ENCODE measurements at places on chromosomes 5 and 9.

DNA sequence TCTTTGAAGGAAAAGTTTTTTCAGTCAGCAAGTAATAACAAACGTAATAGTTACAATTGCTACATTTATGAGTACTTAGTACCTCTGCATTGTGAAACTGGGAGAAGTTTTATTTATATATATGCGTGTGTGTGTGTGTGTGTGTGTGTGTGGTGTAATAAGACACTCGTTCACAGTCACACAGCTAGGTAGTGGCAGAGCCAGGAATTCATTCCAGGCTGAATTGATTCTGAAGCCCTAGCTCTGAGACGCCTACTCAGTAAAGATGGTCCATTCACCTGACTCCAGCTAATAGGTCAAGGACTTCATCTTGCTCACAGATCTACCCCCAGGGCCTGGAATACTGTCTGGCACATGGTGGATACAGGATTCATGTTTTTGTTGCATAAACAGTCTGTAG is 13.6 kb upstream of the CAST start:
- DNase-seq, result no peak

- no peak for DNase-seq
Measured at GRCh38 chr5:135705941-135706466, 127.2 kb upstream of the CXCL14 start.

DNA sequence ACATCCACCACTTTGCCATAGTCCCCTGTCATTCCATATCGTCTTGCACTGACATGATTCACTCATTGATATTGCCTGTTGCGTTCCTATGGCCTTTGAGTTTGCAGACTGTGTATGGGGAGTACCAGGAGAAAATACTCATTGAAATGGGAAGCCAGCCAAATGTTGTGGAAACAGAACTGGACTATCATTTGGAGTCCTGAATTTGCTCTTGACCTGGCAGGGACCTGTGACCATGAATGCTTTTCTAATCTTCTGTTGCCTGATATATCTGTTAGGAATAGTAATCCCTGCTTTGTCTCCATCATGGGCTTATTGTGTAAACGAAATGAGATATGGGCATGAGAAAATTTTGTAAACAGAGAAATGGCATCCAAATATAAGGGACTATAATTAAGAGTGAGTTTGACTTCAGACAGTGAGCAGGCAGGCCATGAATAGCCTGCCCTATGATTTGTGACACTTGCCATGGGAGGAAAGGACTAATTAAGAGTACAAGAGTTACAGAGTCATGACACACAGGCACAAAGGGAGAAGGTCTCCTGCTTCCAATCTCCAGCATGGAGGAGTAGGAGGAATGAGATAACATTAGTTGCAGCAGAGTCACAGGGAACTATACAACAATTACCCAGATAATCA is 572.9 kb upstream of the SGCD start:
- peak; percentile 19 for DNase-seq

GRCh38 chr5:179795863-179796833 is 2.4 kb downstream of the LTC4S start:
- peak; percentile 88 for DNase-seq

- no peak for DNase-seq
Measured at GRCh38 chr5:34789639-34790038, 49.3 kb upstream of the TTC23L start.

GRCh38 chr9:80231318-80232236 is 659.8 kb downstream of the TLE4 start:
- no peak for DNase-seq

DNA sequence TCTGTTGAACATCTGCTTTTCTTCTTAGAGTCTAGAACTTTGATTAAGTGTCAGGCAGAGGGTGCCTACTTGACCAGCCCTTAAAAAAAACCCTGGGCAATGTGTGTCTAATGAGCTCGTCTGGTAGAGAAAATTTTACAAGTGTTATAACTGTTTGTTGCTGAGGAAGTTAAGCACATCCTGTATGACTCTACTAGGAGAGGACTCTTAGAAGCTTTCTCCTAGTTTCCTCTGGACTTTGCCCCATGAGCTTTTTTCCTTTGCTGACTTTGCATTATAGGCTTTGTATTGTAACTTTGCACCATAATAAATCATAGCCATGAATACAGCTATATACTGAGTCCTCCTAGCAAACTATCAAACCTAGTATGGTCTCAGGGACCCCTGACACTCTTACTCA is 39.4 kb downstream of the GNG10 start:
- DNase-seq, result no peak

DNA sequence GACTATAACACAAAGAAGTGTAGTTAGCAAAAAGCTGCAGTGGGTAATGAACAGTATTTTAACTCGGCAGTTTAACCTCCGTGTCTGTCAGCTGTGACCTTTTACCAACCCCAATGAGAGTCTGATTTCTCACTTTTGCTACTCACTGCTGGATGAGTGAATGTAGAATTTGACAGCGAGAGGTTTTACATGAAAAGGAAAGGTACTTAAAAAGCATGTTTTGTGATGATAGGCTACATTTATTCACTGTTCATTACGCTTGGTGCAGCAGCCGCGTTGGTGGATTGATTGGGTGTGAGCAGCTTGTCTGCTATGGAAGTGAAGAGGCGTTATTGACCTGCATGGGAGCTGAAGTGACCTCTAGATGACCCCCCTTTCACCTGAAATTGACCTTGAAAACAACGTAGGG is 867.7 kb downstream of the NR2F1-AS1 start:
- DNase-seq, result no peak

DNA sequence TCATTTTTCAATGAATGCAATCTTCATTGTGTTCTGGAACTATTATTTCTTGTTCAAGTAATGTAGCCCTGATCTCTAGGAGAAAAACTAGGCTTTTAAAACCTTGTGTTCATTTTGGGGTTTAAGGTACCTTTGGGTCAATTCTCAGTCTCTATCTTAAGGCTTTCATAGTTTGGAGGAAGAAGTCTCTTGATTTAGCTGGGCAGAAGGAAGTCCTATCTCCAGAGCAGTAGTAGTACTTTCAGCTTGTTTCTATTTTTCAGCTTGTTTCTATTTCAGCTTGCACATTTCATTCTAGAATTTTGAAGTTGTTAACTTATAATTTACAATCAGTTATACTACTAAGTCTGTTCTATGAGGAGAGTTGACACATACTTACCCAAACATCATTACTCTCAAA is 15.2 kb downstream of the CSNK1G3 start:
- no peak for DNase-seq

DNA sequence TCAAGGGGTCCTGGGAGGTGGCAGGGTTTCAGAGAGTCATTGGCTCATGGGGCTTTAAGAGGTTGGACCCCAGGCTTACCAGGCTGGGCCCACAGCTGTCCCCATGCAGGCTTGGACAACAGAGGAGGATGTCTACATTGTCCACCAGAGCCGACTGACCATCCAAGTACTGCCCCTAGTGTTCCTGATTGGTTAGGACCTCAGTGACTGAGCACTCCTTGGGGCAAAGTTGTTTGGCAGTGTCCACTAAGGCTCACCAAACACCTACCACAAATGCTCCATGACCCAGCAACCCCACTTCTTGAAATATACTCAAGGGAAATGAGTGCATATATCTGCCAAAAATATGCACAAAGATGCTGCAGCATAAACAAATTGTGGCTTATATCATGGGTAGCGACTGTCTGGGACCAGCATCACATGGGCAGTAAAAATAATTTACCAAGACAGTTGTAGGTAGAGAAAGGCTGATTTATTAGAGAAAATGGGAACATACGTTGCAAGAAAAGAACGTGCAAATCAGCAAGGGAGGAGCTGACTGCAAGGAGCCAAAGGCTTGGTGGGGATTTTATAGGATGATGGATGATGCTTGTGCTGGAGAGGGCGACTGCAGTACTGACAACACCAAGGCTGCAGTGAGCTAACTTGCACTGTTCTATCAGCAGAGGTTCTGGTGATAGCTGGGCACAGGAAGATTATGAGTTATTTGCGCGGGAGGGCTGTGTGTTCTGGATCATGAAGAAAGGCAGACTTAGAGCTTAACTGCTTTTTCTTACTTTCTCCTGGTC is 265.2 kb downstream of the GADD45G start:
- DNase-seq, result no peak

- no peak for DNase-seq
Measured at GRCh38 chr9:91677822-91678436, 254.3 kb upstream of the NFIL3 start.

DNA sequence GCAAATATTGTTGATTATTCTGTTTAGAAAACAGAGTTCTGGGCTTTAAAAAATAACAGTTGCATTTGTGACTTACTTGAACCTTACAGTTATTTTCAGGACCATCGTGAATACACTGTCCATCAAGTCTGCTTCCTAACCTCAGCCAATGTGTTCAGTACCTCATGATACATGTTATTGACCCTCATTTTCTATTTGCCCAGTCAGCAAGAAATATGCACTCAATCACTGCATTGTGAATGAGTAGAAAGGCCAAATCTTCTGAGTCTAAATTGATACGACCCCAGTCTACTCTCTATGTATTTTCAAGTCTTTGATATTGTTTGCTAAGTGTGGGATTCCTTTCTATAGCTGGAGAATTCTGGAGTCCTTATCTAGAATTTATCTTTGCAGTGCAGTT is 156.2 kb downstream of the RAB3C start:
- DNase-seq, result no peak

GRCh38 chr5:172718527-172719114 is 52.4 kb downstream of the DUSP1 start:
- DNase-seq, result no peak

GRCh38 chr5:118818604-118819003 is 169.7 kb downstream of the DTWD2 start:
- no peak for DNase-seq

- DNase-seq, result no peak
Measured at GRCh38 chr9:27533311-27533710, 3.7 kb upstream of the MOB3B start.

- no peak for DNase-seq
Measured at GRCh38 chr5:9249231-9249630, 296.6 kb downstream of the SEMA5A start.

DNA sequence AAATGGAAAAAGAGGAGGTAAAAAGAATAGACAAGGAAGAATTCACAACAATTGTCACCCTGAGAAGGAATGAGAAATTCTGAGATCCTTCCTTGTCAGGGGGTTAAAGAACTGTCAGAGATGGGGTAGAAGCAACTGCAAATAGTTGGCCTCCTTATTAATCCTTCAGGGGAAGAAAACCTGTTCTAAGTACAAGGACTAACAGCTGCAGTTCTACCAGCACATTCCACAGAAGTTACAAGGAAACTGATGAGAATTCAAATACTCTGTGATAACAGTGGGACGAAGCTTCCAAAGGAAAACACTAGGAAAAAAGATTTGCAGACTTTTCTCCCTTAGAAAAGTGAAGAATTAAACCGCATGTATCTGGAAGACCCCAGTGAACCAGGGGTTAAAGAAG is 93.7 kb downstream of the OR2K2 start:
- DNase-seq, result no peak

- no peak for DNase-seq
Measured at GRCh38 chr9:84897362-84898094, 228.0 kb downstream of the NTRK2 start.

DNA sequence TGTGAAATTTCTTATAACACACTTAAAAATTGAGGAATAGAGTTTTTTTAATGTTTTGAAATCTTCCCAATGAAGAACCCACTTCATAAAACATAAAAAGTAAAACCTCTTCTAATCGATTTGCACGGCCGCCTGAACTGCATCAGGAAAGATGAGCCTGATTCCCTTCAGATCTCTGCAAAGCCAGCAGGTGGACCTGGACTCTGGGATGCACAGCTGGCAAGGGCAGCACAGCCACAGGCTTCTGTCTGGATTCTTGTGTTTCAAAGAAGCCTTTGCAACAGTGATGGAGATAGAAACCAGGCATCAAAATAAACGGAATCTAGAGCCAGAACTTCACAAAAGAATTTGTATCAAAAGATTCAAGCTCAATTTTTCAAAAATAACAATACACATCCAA is 36.0 kb upstream of the SPATA31C2 start:
- DNase-seq, result no peak

- DNase-seq, result no peak
Measured at GRCh38 chr5:143431789-143432188, 28.3 kb upstream of the NR3C1 start.

DNA sequence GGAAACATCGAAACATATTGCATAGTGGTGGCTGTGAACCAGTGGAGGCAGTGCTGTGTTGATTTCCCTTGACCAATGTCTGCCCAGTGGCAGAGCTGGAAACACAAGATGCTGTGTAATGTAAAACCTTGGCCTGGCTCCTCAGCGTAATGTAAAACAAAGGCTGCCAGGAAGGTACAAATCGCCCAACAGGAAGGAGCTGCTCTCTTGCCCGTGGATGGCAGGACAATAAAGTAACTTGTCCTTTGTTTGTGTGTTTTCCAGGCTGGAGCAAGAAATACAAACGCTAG is 143.4 kb downstream of the PALM2AKAP2 start:
- DNase-seq, result peak; percentile 6

- peak; percentile 68 for DNase-seq
Measured at GRCh38 chr5:141084487-141084989, 9.9 kb upstream of the PCDHB2 start.

DNA sequence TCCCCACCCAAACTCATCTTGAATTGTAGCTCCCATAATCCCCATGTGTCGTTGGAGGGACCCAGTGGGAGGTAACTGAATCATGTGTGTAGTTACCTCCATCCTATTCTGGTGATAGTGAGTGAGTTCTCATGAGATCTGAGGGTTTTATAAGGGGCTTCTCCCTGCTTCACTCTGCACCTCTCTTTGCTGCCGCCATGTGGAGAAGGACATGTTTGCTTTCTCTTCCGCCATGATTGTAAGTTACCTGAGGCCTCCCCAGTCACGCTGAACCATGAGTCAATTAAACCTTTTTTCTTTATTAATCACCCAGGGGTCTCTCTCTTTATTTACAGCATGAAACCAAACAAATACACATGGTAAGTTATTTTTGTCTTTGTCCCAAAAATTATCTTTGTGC is 726.1 kb downstream of the CDH18 start:
- no peak for DNase-seq

DNA sequence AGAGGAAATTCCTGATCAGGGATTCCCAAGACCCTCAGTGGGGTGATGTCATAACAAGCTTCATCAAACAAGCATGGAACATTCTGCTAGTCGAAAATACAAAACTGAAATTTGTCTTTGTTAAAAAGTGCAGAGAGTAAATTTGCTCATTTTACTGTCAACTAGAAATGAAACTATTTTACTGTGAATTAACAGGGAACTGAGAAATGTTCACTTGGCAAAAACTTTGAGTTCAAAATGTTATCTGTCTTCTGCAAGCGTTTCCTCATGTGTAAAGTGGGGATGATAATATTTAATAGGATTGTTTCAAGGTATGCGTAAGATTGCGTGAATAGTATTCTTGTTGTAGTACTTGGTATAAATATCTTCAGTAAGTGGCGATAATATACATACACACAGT is 45.4 kb downstream of the ALDH1A1 start:
- DNase-seq, result no peak

- no peak for DNase-seq
Measured at GRCh38 chr5:38347040-38347763, 88.8 kb downstream of the EGFLAM start.

GRCh38 chr5:67799732-67800234 is 415.8 kb upstream of the PIK3R1 start:
- no peak for DNase-seq
